ENCODE measurements at places on chromosomes 5 and 9. TPM values are rescaled to one million over a fixed set of nuclear protein-coding genes. Genes with fewer than 3 reads are reported as not detected.

DNA sequence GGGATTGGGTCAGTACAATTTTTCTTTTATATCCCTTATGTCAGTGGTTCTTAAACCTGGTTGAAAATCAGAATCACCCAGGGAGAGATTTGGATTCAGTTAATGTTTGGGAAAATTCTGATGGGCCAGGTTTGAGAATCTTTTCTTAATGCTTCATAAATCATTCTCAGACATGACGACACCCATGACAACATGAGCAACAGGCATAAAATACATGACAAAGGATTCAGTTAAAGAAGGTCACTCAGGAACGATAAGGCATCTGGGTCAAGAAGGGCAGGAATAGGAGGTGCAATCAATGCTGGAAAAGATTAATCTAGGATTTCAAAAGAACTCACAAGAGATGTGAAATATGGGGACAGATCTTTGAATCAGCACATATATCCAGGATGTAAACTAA, 41.8 kb downstream of the ELOVL7 start:
- DNase-seq = no peak

The MSMP gene
- not detected for total RNA-seq

The ZFYVE16 gene
- 8.9 TPM for total RNA-seq

The GFI1B gene
- total RNA-seq = not detected

DNA sequence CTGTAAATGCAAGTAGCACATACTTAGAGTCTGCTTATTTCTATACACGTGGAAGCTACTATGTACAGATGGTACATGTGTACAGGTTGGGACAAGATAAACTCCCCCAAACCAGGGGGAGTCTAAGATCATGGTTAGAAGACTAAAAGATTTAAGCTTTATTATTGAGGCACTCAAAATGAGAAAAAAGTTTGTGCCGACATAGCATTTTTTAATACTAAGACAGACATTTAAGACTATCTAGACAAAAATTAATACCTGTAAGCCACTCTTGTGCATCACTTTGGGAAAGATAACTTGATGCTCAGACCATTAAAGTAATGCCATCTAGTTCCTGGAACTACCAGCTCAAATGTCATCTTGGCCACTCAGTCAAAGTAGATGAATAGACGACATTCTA, 279.4 kb downstream of the ARL15 start:
- DNase-seq = no peak

The SLC27A6 gene
- not detected for total RNA-seq

DNA sequence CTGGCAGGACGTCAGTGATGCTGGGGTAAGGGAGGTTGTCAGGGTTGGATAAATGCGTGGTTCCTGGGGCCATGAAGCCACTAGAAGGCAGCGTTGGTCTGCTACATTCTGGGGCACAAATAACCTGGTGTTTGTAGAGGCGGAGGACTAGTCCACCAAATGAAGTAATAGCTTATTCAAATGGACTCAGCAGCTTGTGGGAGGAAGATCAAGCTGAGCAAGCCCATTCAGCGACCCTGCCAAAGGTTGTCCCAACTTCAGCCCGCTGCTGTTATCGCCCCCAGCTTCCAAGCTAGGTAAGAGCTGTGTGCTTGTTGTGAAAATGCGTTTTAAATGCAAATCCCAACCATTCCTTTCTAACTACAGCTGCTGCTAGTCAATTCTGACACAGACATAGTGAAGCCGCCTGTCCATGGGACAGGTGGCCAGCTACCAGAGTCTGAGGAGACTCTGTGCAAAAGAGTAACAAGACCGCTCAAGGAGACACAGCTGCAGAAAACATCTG, 7.6 kb upstream of the FAM240B start:
- DNase-seq = peak; percentile 10

DNA sequence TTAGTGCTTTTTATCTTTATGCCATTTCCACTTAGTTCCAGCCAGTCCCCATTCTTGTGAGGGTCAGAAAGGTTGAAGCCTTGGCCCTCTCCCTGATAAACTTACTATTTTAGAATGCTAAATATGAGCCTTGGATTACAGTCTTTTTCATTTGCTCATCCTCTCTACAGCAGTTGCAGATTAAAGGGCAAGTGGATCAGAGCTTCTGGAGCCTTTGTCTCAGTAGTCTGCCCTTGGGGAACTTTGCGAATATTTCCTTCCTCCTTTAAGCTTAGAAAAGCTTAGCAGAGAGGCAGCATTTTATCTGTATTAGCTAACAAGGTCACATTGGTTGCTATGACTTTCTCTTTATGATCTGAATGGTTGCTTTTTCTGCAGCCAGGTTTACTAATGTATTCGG, 11.5 kb downstream of the FSD1L start:
- no peak for DNase-seq

The SPINK7 gene
- total RNA-seq = not detected

The MYMK gene
- total RNA-seq = not detected

DNA sequence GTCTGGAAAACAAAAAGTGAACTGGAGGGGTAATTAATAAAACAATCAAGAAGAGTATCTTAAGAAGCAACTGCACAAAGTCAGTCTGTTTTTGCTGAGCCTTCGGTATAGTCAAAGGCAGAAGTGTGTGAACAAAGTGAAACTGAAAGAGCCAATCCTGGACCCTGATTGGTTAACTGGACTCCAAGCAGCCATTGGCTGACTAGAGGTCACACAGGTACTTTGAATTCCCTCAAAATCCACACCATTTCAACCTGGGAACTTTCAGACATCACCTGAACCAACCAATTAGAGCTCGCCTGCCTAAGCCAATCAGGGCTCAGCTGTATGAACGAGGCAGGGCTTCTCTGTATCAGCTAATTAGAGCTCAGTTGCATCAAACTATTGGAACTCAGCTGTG, 286.7 kb downstream of the TLE4 start:
- DNase-seq = peak; percentile 6

DNA sequence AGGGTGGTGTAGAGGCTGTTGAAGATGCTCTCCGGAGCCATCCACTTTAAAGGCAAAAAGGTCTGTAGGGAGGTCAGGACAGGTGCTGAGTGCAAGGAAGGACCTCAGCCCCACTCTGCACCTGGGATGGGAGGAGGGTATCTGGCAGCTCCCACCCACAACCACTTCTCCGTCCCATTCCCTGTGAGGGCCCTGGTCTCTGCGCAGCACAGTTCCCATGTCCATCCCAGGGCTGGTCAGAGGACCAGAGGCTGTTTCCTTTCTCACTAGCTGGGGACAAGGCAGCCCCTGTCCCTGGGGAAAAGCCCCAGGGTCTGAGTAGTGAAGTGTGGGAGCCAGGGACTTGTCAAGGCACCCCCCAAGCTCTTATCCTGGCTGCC, 33.7 kb upstream of the CSF1R start:
- DNase-seq = no peak

The DNAJB5 gene
- total RNA-seq = 24.2 TPM

The ADGRD2 gene
- total RNA-seq = not detected

The PTGES2 gene
- total RNA-seq = 122 TPM

DNA sequence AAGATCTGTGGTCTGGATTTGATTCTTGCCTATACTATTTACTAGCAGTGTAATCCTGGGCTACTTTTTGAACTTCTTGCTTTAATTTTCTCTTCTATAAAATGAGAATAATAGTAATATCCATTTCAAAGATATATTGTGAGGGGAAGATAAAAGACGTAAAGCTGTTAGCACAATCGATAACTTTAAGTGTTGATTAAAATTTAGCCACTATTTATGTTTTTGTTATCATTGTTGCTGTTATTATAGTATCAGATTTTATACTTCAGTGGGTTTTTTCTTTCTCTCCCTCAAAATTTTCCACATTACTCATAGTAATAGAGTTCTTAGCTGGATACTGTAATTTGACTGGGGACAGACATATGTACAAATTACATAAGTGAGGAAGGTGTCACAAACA, 42.0 kb downstream of the STX17 start:
- DNase-seq = no peak

The SLC6A19 gene
- total RNA-seq = 1.0 TPM

- DNase-seq = no peak
These were observed 118.9 kb upstream of the CCDC180 start for GRCh38 chr9:97188545-97188944.

DNA sequence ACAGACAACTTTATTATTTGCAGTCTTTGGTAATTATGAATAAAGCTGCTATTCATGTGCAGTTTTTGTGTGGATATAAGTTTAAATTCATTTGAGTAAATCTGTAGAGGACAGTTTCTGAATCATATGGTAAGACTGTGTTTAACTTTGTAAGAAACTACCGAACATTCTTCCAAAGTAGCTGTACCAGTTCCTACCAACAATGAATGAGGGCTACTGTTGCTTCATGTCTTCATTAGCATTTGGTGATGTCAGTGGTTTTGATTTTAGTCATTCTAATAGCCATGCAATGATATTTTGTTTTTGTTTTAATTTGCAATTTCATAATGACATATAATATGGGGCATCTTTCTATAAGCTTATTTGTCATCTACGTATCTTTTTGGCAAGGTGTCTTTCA, 501.3 kb upstream of the RORB start:
- DNase-seq = no peak

- no peak for DNase-seq
These were observed 49.5 kb downstream of the CAMSAP1 start for GRCh38 chr9:135857843-135858242.

The COMMD10 gene
- 30.6 TPM for total RNA-seq

DNA sequence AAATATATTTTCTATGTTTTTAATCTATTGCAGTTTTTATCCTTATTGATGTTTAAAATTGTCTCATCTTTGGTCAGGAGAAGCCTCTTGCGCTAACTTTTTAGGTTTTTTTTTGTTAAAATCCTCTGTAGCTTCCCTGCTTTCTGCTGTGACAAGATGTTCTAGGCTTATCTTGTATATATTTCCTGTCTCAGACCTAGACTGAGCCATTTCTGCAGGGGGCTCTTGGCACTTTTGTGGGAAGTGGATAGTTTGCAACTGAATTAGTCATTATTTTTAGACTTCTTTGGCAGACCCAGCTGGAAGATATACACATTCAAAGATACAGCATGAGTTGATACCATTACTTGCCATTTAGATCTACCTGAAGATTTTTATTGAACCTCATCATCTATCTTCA, 28.8 kb downstream of the TCERG1 start:
- DNase-seq = no peak

- peak; percentile 19 for DNase-seq
These were observed 975 bp downstream of the OCLN start for GRCh38 chr5:69493396-69494133.

DNA sequence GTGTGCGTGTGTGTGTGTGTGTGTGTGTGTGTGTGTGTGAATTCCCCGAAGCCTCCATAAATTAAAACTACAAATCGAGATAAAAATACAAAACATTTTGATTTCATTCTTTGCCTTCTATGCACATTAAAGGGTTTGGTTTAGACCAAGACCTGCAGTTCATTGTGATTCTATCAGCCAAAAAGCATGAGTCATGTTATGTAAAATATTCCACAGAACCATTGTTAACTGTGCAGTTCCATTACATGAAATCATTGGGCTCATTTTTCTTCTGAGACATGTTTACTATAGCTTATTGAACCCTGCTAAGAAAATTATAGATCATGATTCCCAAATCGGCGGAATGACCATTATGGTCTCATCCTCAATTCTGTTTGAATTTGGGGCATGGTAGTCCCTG, 11.7 kb downstream of the CAVIN4 start:
- DNase-seq = no peak

DNA sequence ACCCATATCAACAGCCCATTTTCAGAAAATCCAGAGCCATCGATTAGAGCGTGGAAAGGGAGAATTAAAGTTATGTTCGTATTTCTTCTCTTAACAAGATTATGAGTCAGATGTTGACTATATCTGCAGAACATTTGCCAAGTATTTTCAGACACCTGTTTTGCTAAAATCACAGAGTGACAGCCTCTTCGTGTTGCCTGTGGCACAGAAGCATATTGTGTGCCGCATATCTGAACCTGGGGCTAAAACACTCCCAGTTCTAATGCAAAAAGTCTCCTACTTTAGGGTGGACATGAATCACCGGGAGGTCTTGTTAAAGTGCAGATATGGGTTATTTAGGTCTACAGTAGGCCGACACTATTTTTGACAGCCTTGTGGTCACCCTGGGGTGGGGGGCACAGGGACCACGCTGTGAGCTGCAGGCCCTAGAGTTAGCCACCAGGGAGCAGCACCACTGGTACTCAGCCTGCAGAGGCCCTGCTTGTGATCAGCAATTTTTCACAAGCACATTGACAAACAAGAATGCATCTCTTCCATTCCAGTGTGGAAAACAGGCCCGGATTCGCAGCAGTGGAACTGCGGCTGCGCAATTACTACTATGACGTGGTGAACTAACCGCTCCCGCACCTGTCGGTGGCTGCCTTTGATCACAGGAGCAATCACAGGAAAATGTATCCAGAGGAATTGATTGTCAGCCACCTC, 93.5 kb downstream of the SYK start:
- DNase-seq = no peak

DNA sequence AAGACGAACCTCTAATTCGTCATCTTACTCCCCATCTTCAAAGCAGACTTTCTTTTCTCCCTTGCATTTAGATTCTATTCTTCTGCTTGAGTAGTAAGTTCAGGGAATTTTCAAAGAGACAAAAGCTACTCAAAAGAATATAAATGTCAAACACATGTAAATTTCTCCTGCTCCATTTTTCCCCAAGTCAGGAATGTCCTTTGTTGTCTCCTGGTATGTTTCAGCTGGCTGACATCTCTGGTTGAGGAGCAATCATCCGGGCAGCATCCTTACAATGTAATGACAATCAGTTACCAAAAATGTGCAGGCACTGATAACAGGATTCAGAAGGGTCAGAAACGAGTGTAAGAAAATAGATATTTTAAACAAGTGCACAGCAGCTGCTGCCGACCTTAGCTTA, 47.6 kb upstream of the PPP1R2B start:
- DNase-seq = no peak

GRCh38 chr5:78720227-78720985, 71.8 kb upstream of the LHFPL2 start:
- no peak for DNase-seq

The AHRR gene
- total RNA-seq = 0.24 TPM

GRCh38 chr5:1325191-1325741, 19.6 kb downstream of the CLPTM1L start:
- DNase-seq = no peak

DNA sequence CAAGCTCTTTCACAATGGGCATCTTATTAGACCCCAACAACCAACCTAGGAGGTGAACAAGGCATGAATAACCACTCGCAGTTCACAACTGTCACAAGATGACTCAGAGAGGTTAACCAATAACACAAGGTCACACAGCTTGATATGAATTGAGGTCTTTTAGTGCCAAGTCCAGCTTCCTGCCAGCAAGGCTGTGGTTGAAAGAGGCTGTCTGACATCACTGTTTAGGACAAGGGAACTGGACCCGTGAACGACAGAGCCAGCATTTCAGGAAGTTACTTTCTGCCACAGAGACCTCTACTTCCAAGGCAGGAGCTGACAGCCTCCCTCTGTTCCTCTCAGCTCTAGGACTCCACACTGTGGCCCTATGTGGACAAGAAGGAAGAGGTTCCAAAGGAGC, 53.4 kb upstream of the ALDH1B1 start:
- DNase-seq = no peak

The ASB6 gene
- 37.2 TPM for total RNA-seq

The GABRP gene
- total RNA-seq = not detected

DNA sequence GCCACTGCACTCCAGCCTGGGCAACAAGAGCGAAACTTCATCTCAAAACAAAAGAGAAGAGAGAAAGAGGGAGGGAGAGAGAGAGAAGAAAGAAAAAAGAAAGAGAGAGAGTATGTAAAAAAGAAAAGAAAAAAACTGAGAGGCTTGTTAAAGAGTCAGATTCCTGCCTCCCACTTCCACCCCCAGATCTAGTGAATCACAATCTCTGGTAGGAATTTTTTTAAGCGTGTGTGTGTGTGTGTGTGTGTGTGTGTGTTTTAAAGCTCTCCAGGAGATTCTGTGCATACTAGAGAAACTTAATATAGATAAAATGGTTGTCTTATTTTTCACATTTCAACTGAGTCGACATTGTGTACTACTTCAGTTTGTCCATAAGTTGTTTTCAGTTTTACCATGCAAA, 32.0 kb downstream of the SAR1B start:
- no peak for DNase-seq

The RGS3 gene
- 117 TPM for total RNA-seq

The APBA1 gene
- total RNA-seq = 3.0 TPM
